HS-5 (cell line): ENCODE measurements at places on chromosomes 6 and 20.

GRCh38 chr6:116282698-116283097 lies 3.0 kb upstream of the TSPYL1 start:
- DNase-seq = no peak

GRCh38 chr6:19472153-19472552 lies 365.0 kb upstream of the ID4 start:
- peak; percentile 40 for DNase-seq

- DNase-seq = no peak
Observed at GRCh38 chr6:28922004-28922820, 1.6 kb downstream of the TRIM27 start.

DNA sequence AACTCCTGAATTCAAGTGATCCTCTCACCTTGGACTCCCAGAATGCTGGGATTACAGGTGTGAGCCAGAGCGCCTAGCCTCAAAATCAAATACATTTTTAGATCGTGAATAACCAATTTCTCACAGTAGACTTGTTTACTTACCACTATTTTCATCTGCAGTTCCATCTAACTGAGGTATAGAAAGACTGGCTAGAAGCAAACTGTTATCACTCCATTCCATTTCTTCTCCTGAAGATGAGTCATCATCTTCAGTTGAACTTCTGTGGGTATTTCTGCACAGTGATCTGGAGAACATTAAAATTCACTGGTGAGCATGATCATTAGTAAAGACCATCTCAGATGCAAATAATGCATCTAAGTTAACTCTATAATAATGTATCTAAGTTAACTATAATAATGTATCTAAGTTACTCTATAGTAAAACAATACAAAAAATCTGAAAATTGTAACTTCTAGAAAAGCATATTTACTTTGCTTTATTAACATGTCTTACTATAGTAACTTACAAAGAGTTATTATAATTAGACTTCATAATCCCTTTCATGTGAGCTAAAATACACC lies 105.4 kb downstream of the REV3L start:
- DNase-seq = no peak

- no peak for DNase-seq
Observed at GRCh38 chr6:34580707-34581560, 24.8 kb upstream of the SPDEF start.

- no peak for DNase-seq
Observed at GRCh38 chr20:18943542-18943941, 130.0 kb downstream of the SCP2D1 start.

DNA sequence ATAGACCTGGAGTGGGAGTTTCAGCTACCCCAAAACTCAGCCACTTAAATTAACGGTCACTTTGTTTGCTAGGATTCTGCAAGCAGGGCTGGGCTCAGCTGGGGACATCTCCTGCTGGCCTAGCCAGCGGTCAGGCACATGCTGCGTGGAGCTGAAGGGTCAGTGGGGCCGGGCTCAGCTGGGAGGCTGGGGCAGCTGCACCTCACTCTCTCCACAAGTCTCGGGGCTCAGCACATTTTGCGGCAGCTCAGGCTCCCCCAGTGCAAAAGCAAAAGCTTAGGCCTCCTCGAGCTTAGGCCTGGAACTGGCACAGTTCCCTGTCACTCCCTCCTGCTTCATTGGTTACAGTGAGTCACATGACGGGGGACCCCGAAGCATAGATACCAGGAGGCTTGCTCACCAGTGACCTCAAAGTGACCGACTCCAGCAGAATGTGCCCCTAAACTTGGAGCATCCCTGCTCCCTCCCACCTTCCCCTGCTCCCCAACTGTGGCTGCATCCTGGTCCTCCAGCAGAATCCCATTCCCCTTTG lies 80.6 kb upstream of the CST7 start:
- no peak for DNase-seq

GRCh38 chr20:39700528-39700927 lies 738.4 kb downstream of the DHX35 start:
- DNase-seq = no peak

GRCh38 chr6:168756009-168756634 lies 315.1 kb downstream of the SMOC2 start:
- no peak for DNase-seq

- no peak for DNase-seq
Observed at GRCh38 chr6:112983713-112984261, 636.7 kb downstream of the RFPL4B start.

DNA sequence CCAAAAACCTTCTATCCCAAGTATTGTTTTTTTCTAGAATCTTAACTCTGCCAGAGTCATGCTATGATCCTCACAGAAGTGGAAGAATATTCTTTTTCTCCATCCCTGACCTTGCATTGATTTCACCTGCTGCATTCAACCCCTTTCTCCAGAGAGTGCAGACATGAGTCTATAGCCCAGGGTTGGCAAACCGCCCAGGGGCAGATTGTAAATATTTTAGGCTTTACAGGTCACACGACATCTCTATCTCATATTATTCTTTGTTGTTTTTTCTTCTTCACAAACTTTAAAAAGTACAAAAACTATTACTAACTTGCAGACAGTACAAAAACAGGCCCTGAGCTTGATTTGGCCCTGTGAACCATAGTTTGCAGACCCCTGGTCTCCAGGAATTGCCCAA lies 112.1 kb upstream of the ASF1A start:
- no peak for DNase-seq

DNA sequence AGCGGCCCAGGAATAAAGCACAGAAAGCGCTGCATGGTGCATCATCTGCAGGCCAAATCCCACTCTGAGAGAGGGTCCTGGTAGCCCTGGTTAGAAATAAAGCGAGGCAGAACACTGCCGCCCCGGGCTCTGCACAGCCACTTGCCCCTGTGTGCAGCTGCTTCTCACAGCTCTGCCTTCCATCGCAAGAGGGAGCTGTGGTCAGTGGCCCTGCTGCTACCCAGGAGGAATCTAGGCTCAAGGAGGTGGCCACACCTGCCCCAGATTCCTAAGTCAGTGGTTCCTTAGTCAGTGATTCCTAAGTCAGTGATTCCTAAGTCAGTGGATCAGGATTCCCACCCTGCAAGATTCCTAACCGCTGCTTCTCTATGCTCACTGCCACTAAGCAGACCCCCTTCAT lies 8.8 kb downstream of the CDH4 start:
- DNase-seq = no peak

DNA sequence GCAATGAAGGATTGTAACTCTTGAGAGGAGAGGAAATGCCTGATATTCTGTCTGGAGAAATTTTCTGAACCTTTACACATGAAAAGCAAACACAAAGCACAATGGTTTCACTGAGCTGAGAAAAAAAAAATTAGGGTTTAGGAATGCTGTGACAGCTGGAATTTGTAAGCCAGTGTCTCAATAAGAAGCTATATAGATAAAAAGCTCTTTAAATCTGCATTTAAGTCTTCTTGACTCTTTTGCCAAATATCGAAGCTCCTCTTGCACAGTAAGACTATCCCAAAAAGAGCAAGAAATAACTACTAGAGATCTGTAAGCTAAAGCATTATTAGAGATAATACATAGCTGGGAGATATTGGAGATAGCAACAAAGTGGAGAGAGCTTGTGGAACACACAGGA lies 1334.0 kb upstream of the CITED2 start:
- DNase-seq = no peak

GRCh38 chr20:62351469-62352401 lies 15.4 kb downstream of the LAMA5 start:
- no peak for DNase-seq

DNA sequence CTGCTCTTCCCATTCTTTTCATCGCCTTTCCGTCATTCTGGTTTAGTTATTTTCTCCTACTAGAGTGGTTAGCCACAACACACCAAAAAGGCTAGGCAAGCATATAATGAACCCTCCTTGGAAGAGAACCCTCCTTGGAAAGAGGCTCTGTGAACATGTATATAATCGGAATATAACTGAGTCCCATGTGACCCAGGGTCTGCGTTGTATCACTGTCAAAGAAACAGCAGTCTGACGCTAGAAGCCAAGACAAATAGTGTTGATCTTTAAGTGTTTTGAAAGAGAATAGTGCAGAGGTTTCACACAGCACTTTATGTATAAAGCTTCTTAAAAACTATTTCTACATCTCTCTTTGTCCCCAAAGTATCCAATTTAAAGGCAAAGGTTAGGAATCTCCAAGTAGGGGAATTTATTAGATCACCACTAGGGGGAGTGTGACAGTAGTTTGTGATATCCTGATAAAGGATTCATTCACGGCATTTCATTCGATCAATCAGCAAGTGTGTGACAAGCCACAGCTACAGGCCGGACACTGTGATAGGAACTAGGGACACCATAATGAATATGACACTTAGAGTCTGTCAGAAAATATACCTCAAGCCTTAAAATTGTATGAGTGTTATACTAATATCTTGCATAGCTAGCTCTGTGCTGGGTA lies 395.3 kb downstream of the CD109 start:
- DNase-seq = peak; percentile 16

GRCh38 chr6:156612361-156612760 lies 164.8 kb upstream of the ARID1B start:
- DNase-seq = no peak

GRCh38 chr20:58710481-58711265 lies 18.1 kb downstream of the NPEPL1 start:
- no peak for DNase-seq

DNA sequence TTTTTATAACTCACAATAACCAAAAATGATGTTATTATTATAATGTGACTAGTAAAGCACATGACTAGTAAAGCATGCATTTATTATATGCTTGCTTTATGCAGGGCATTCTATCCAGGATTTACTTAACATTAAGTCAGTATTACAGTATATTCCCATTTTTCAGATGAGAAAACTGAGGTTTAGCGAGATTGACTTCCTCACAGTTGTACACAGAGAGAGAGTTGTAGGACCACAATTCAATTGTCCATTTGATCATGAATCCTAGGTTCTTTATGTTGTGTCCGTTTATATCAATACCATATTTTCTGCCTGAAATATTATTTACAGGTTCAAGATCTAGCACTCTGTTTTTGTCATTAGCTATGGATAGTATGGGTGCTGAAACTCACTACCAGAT lies 301.5 kb downstream of the PRL start:
- no peak for DNase-seq

DNA sequence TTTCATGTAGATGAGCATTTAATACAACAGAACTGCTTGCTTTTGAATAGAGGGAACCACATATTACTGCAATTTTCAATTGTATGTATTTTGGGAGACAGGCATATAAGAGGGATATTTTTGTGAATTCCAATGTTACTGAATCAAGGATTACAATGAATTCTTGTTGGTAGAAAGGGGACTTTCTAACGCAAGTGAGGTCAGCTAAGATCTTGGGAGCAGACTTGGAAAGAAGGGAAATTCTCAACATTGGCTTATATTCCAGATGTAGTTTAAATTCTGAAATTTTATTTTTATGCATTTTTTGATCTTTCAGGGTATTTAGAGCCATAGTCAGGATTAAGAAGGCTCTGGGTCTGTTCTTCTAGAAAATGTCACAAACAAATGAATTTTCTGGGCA lies 43.3 kb upstream of the CTAGE9 start:
- no peak for DNase-seq

GRCh38 chr6:73362358-73362757 lies at the start of gene KHDC3L:
KHDC3L (plus strand) TSS chr6:73362658; CDS start chr6:73362730, 72 bp downstream.
- no peak for DNase-seq

GRCh38 chr6:35496036-35496840 lies 641 bp downstream of the TEAD3 start:
- DNase-seq = no peak
